ENCODE measurements at places on chromosomes 6 and 20.
A peak's percentile ranks its signal among the peaks of the same experiment; 100 is the strongest.

GRCh38 chr20:6622041-6622440 is 145.4 kb upstream of the BMP2 start:
- DNase-seq = no peak

- DNase-seq = no peak
Measured at GRCh38 chr20:43926287-43927050, 11.8 kb downstream of the TOX2 start.

DNA sequence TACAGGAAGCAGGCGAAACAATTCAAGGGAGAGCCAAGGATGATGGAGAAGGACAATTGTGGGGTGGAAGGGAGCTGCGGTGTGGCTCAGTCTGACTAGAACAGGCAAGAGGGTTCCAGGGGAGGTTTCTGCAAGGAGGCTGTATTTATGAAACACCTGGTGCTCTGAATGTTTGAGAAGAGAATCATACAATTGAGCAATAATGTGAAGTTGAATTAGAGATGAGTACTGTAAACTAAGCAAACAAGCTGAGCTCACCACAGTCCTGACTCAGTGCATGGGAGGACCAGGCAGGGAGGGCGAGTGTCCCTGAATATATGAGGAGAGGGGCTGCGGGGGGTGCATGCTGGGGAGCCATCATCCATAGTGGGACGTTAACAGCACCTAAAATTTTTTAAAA is 279.7 kb downstream of the KIF16B start:
- no peak for DNase-seq

DNA sequence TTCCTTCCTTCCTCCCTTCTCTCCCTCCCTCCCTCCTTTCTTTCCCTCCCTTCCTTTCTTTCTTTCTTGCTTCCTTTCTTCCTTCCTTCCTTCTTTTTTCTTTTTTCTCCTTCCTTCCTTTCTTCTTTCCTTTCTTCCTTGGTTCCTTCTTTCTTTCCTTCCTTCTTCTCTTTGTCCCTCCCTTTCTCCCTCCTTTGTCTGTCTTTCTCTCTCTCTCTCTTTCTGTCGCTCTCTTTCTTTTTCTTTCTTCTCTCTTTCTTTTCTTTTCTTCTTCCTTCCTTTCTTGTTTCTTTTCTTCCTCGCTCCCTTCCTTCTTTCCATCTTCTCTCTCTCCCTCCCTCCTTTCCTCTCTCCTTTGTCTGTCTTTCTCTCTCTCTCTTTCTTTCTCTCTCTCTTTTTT is 601.9 kb upstream of the JAG1 start:
- no peak for DNase-seq

DNA sequence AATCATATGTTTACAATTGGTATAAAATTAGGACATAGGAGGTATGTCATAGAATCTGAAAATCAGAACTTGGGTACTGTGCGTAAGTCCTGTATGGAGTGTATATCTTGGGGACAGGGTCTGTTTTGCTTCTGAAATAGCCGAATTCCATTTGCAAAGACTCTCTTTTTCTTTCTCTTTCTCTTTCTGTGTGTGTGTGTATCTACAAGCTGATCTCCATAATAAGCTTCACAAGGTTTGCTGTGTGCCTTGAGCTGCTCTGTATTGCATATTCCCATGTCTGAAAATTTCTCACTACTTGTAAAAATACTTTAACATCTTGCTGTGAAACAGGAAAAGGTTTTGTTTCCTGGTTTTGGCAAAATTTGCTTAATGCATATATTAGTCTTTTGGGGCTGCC is 29.5 kb downstream of the STX11 start:
- no peak for DNase-seq

DNA sequence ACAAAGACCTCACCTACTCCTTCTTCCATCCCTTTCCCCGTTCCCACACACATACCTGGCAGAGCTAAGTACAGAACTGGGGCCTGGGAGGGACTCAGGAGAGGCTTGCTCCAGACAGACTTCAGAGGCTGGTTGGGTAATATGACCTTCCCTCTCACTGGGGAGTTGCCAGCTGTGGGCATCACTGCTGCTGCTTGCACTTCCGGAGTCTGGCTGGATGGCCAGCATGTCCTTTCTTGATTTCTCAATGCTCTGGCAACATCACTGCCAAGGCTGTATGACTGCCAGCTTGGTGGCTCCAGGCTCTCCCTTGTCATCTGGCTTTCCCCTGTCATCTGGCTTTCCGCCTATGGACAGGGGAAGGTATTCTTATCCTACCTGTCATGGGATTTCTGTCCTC is 47.8 kb downstream of the CDH22 start:
- no peak for DNase-seq

- peak; percentile 87 for DNase-seq
Measured at GRCh38 chr6:56843476-56844349, 111.2 kb upstream of the BEND6 start.

DNA sequence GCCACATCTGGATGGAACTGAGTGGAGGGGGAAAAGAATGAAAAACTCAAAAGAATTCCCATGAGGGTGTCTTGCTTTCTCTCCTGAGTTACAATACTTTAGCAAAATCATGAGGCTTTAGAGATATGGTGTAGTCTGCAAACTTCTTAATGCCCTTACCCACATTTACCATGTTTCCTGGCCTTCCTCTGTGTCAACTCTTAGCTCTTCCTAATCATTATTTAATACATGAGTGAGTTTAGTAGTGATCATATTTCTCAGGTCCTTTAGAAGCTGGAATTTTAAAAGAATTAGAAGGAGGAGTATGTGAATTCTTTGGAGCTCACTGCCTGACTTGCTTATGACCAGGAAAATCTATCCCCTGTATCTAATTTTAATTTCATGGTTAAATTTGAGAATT is 39.0 kb downstream of the STX11 start:
- no peak for DNase-seq

DNA sequence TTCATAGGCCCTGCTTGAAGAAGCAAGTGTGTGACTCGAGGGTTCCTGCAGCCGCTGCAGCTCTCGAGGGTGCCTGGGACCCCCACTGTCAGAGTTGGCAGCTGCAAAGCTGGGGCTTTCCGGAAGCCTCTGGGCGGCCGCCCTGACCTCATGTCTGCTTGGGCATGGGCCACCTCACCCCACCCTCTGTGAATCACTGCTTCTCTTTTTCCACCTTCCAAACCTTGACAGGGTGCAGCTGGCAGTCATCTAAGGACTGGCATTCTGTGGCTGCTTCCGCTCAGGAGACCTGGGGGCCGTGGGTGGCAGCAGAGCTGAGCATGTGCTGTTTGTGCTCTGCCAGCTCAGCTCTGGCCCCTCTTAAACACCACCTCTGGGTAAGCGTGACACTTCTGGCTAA is 32.0 kb downstream of the ERMARD start:
- no peak for DNase-seq

- no peak for DNase-seq
Measured at GRCh38 chr20:32711346-32711745, 31.9 kb downstream of the COMMD7 start.

- no peak for DNase-seq
Measured at GRCh38 chr6:32332433-32332832, 39.3 kb downstream of the TSBP1 start.

GRCh38 chr6:15927531-15928225 is 201.2 kb upstream of the MYLIP start:
- no peak for DNase-seq

DNA sequence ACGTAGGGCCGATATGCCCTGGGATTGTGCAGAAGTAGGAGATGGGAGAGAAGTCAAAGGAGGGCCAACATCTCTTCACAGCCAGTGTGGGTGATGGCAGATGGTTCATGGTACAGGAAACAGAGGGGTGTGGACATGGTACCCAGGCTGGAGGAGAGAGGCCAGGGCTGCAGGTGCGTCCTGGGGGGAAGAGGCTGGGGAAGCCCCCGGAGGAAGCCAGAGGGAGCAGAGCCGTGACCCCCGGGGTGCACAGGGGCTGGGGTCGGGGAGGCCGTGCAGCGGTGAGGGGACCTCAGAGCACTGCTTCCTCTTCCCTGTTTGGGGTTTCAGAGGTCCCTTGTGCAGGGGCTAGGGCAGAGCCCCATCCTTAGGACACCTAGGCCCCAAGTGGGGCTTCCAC is 11.2 kb upstream of the ZBTB46 start:
- DNase-seq = no peak

GRCh38 chr6:52361414-52361944 is 472 bp upstream of the PAQR8 start:
- DNase-seq = no peak

DNA sequence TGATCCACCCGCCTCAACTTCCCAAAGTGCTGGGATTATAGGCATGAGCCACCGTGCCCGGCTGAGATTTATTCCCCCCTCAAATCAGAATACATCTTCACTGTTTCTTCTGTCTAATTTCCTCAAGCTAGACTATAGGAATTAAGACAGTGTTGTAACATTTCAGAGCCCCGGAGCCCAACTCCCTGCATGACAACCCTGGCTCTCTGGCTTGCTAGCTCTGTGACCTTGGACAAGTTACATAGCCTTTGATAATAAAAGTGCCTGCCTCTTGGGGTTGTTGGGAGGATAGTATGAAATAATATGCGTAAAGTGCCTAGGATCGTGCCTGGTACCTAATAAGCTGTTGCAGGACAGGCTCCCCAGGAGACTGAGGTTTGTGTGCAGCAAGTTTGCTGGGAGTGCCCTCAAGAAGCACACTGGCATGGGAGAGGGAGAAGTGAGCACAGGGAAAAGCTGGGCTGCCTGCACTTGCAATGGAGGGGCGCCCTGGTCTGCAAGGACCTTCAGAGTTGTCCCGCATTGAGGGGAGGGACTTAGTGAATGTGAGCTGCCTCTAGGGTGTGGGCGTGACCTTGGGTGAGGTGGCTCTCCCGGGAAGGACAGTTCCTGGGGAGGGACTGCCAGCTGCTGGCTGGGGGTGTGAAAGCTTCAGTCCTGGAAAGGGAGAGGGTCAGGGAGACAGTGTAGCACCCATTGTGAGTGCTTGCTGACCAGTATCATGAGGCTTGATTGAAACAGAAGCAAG is 43.4 kb downstream of the TAF8 start:
- no peak for DNase-seq

- DNase-seq = peak; percentile 75
Measured at GRCh38 chr6:38567436-38567835, 72.3 kb downstream of the BTBD9 start.

- no peak for DNase-seq
Measured at GRCh38 chr20:17485017-17485416, 46.2 kb downstream of the BFSP1 start.

- DNase-seq = no peak
Measured at GRCh38 chr20:32982617-32983458, 21.4 kb downstream of the SUN5 start.

DNA sequence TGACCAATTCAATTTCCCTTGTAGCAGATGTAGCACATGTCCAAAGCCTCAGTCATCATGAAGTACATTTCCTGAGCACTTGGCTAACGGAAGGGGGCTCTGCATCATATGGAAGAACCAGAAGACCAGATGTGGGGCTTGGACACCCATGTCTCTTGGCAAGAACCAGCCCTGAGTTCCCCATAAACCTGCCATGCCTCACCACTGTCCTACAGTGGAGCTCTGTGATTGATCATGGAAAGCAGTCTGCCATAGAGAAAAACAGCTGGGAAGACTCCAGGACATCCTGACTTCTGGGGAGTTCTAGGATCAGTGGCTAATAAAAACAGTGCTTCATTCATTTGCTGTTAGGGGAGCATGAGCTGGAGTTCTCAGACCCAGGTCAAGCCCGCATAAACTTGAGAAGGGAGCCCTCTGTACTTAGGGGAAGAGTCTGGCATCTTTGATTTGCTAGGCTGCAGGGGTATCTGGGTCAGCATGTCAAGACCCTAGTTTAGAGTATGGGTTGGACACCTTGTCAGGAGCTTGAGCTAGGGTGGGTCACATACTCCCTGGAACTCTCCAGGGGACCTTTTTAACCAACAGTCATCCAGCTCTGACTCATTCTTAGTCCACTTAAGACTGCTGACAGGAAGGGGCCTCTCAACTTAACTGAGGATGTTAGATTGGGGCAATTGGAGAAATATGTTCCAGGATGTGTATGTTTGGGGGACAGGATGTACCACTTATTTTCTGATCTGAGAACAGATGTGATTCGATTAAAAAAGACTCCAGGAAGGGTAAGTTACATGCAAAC is 26.3 kb upstream of the TRAM2 start:
- DNase-seq = no peak

GRCh38 chr6:30544666-30545272 is 11.5 kb downstream of the GNL1 start:
- DNase-seq = peak; percentile 26

GRCh38 chr20:10177326-10177725 is 41.3 kb upstream of the SNAP25 start:
- peak; percentile 57 for DNase-seq

- no peak for DNase-seq
Measured at GRCh38 chr20:20331817-20332216, 36.1 kb upstream of the INSM1 start.

- peak; percentile 29 for DNase-seq
Measured at GRCh38 chr6:26003102-26003694, 40.6 kb downstream of the TRIM38 start.

GRCh38 chr20:38260378-38261053 is at the start of gene KIAA1755:
Gene KIAA1755 (minus strand): TSS chr20:38260735. CDS start chr20:38260500, 235 bp downstream.
- no peak for DNase-seq

DNA sequence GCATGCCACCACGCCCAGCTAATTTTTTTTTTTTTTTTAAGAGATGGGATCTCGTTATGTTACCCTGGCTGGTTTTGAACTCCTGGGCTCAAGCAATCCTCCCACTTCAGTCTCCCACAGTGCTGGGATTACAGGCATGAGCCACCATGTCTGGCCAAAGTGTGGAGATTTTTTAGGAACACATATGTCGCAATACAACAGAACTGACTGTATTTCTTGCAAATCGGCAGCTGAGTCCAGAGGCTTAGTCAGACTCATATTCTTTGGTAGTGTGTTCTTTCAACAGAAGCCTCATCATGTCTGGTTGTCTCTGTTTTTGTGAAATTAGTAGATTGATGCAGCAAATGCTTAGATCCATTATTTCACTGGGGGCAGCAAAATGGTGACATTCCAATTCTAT is 23.9 kb upstream of the CD164 start:
- DNase-seq = no peak

DNA sequence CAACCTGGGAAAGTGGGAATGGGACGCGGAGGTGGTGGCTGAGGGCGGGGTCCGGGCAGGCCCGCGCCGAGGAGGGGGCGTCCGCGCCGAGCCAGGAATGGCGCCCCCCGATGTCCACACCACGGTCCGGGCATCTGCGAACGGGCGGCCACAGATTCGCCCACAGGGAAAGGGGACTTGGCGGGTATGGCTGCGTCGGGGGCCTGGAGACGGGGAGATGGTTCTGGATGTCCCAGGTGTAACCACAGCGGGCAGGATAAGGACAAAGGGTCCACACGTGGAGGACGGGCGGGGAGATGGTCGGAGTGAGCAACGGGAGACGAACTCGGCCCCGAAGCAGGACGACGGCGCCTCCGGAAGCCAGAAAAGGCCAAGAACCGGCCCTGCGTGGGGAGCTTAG is 124.6 kb downstream of the WDR27 start:
- DNase-seq = no peak

GRCh38 chr20:50213531-50214106 is 23.0 kb downstream of the CEBPB start:
- no peak for DNase-seq

- DNase-seq = no peak
Measured at GRCh38 chr20:371755-372542, 8.6 kb upstream of the TRIB3 start.

- DNase-seq = no peak
Measured at GRCh38 chr20:48283470-48284110, 498.3 kb upstream of the SULF2 start.

GRCh38 chr6:151690768-151691562 is 116.5 kb upstream of the ESR1 start:
- no peak for DNase-seq

GRCh38 chr6:36196113-36196879 is at the start of gene BRPF3:
Gene BRPF3 (plus strand): TSS chr6:36196744. CDS start chr6:36200323, 3,579 bp downstream.
- DNase-seq = peak; percentile 84

Data from NCI-H2171 (cell line).